ENCODE measurements at places on chromosomes 5 and 9. TPM values are rescaled to one million over a fixed set of nuclear protein-coding genes. Genes with fewer than 3 reads are reported as not detected.
A peak's percentile ranks its signal among the peaks of the same experiment; 100 is the strongest.

GRCh38 chr5:156892223-156892622 is 42.1 kb downstream of the PPP1R2B start:
- DNase-seq: no peak

DNA sequence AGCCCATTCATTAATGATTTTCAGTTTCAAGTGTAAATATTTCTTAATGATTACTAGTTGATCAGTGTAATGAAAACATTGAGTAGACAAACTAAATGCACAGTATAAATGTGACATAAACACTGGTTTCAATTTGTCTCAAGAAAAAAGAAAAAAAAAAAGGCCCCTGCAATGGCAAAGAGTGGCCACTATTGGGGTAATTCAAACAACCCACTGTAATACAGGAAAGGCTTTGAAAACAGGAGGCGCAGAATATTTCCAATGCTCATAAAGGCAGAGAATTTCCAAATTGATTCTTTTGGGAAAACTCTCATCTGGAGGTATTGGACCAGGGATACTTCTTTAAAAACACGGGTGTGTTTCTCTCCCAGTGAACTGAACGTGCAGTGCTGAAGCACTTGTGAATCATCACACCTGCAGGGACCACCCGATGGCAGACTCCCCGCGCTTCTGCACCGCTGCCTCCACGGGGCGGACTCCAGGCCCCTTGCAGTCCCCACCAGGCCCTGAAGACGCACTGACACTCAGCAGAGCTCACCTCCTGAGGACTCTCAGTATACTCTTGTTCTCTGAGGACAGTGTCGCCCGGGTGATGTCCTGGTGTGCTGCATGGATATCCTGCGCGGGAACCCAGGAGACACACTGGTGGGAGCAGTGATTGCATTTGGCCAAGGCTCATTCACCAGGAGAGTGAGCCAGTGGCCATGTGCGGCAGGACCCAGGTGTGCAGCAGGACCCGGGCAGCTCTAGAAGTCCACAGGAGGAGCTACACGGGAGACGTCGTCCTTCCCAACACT is 227.6 kb upstream of the IRX4 start:
- DNase-seq: no peak

The KIF24 gene
- total RNA-seq: 0.08 TPM

DNA sequence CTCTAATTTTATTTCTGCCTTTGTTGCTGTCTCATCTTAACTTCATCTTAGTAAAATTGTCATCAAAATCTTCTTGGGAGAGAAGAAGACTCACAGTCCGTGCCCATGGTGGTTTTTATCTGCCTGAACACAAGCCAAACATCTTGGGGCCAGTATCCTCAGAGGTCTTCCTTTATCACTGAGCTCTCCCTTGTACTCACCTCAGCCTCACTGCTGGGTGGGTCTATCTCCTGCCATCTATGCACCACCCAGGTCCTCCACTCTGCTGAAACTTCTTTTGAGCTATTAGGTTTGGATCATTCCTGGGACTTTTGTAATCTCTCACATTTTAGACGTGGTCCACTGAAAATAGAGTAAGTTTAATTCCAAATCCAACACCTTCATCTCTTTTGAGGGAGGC is 116.3 kb upstream of the EPB41L4A start:
- no peak for DNase-seq

DNA sequence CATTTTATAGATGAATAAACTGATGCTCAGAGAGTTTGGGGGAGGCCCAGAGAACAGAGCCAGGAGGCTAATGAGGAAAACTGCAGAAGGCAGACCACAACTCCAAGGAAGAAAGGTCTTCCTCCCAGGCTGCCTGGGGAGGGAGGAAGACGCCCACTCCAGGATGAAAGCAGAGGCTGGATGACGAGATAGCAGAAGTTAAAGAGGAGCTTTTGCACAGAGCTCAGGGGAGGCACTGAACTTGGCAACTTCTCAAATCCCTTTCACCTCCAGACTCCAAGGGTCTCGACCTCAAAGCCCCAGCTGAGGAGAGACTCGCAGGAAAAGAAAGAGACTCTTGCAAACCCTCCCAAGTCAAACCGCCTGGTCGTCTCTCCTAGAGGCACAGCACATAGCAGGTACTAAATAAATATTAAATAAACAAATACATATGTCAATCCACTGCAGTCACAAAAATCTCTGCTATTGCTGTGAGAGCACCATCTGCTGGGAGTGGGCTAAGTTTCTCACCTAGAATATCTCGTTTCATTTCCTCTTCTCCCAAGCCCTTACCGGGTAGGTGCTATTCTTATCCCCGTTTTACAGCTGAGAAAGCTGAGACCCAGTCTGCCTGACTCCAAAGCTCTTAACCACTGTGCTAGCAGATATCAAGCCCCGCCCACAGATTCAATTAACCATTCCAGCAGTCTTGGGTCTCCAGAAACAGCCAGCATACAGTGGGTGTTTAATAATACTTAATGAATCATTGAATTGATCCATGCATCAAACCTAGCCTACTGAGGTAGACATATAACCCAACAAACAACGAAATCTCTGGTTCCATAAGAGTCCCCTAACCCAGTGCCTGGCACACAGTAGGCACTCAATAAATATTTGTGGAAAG is 97.8 kb upstream of the HAND1 start:
- no peak for DNase-seq

The LCP2 gene
- 132 TPM for total RNA-seq

The TRAF1 gene
- total RNA-seq: 61.7 TPM

The PCDHGC5 gene
- not detected for total RNA-seq

The SCGB3A1 gene
- total RNA-seq: not detected

DNA sequence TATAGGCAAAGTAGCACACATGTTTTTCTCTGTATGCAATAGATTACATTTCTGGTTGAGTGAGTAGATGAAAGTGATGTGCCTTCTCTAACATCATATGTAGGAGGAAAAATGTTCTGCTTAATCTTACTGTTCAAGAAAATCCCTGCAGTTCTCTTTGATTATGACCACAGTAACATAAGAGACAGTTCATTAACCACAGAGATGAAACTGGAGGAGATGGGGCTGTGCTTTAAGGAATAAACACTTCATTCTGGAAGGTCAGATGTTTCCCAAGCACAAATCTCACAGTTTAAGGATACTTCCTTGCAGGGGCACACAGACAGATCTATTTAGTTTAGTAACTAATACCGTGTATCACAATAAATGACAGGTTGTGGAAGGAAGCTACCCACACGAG is 150.2 kb downstream of the SEMA5A start:
- no peak for DNase-seq

The CBY3 gene
- total RNA-seq: not detected

DNA sequence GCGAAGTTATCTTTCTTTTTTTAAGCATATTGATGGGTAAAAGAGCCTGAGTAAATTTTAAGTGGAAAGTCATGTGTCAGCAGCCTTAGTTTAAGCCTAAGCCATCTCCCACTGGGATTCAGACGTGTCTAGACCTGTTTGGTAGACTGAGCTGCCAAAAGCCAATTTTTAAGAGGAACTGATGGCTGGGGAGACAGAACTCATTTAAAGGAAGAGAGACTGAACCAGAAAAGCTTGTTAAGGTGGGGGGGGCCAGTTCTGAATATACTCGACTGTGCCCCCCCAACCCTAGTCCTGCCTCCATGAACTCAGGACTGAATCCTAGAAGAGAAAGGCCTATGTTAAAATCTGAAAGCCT is 58.3 kb upstream of the PLPP1 start:
- no peak for DNase-seq

DNA sequence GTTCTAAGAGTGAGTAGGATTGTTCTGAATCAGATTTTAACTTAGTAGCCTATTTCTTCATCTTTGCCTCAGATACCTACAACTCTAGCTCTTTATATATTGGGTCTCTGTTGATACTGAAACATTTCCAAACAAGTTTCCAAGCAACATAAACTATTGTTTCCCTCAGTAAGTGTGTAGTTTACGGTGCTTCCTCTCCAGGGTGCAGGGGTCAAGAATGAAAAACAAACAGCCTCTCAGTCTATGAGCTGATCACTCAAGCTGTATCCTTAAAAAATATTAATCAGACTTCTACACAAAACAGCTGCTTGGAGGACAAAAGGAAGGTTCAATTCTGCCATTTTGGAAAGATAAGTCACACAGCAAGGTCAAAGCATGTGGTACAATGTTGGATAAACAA is 75.0 kb downstream of the ADAMTS12 start:
- no peak for DNase-seq

- no peak for DNase-seq
These were observed 6.0 kb downstream of the LRRC8A start for GRCh38 chr9:128887914-128888350.

GRCh38 chr5:157143127-157143971 is 684 bp upstream of the MED7 start:
- DNase-seq: peak; percentile 47

The BTNL3 gene
- total RNA-seq: not detected

DNA sequence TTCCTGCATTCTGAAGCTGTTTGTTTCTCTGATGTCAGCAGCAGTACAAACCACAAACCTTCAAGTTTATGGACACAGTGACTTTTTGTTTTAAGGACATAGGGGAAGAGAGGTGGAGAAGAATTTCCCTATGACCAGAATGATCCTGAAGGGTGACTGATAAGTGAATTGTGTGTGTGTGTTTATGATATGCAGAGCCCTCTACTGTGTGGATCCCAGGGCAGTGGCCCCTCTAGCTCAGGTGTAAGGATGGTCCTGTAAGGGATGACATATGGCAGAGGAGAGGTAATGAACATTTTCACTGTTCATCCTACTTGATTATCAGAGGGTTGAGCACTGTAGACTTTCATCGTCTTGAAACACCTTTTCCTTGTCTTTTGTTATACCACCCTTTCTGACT is 30.6 kb upstream of the TMED7 start:
- DNase-seq: no peak

DNA sequence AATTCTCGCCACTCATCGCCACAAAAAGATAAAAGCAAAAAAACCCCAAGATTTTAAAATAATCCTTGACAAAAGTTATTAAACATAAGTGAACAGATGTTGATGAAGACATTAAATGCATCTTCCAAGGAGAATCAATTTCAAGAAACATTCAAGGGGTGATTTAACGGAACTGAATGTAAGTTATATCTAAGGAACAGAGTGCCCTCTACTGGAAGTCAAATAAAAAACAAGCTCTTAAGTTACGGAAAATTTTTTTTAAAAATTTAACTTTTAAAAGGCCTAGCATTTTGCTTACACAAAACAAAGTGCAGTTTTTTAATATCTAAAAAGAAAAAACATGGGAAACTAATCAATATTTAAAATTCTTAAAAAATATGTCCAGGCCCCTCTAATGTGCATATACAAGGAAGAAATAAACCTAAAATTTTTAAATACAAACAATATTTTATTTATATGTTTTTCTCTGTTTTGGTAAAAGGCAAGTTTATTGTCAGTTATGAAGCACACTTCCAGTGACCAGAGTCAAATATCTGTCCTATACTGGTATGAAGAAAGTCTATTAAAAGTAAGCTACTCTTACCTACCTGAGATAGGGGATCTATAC is 28.0 kb downstream of the TEX10 start:
- DNase-seq: no peak

DNA sequence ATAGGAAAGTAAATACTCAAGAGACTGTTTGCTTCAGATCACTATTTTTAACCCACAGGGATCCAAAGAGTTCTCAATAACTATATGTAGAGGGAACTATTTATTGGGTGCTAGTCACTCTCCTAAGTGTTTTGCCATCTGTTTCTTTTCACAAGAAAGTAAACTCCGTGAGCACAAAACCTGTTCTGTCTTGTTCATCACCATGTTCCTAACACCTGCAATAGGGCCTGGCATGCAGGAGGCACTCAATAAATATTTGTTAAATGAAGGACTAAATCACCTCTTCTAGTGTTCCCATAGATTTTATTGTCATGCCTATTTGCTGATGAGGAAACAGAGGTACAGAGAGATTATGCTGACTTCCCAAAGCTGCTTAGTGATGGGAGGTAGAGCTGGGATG is 118.2 kb downstream of the VCAN start:
- no peak for DNase-seq

DNA sequence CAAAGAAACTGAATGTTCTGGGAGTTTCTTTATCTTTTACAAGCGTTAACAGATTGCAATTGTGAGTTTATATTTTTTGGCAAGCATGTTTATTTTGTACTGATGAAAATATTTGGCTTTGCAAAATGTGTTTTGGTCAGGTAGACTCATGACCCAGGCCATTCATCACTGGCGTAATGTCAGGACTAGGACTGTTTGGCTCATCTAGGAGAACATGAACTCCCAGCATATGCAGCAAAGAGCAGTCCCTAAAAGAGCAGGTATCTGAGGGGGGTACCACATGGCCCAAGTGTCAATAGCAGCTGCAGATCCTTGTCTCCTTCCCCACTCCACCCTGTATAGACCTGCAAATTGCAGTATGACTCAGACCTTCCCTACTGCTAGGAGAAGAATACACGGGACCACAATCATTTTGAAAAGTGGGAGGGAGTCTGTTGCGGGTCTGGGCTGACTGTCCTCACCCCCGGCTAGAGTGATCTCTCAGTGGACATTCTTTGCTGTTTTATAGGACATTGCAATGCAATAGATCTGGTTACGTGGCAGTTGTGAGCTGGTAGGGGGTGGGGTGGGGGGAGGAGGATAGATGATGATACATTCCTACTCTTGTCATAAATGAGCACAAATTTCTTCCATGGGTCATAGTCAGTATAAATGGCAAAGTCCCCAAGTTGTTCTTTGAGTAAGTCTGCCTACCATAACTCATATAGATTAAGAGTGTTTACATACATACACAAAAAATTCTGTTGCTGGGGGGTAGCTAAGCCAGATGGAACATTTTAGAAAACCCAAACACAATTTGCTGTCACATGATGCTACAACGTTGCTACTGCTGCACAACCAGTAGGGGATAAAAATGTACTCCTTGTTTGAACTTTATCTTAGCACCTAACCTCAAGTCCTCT is 20.8 kb upstream of the SNCAIP start:
- DNase-seq: no peak

The ADGRD2 gene
- total RNA-seq: not detected

The NMUR2 gene
- not detected for total RNA-seq

DNA sequence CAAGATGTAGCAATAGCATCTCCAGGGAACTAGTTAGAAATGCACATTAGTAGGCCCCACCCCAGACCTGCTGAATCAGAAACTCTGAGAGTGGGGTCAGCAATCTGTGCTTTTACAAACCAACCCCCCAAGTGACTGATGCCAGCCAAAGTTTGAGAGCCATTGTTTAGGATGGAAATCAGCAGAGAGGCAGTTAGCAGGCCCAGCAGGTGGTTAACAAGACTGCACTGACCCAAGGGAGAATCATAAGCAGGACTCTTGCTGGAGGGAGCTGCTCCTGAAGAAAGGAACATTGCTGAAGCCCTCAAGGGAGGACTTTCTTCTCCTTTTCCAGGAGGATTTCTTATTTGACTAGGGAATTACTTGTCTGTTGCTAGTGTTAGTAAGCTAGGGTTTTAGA is 74.2 kb upstream of the SLC12A2 start:
- no peak for DNase-seq

The CA9 gene
- not detected for total RNA-seq

- no peak for DNase-seq
These were observed 41.7 kb upstream of the TMEM250 start for GRCh38 chr9:136160381-136160841.

- DNase-seq: peak; percentile 29
These were observed 1.3 kb downstream of the HMGXB3 start for GRCh38 chr5:150001660-150002486.

GRCh38 chr9:16728137-16728508 is 142.3 kb downstream of the BNC2 start:
- DNase-seq: no peak

GRCh38 chr9:18188971-18189370 is 285.0 kb upstream of the ADAMTSL1 start:
- DNase-seq: no peak

GRCh38 chr9:125486576-125486975 is 220.4 kb downstream of the MAPKAP1 start:
- DNase-seq: no peak
